ENCODE measurements at places on chromosomes 4 and X.

- DNase-seq = no peak
These were observed 18.6 kb downstream of the PRIMPOL start for GRCh38 chr4:184668096-184668495.

DNA sequence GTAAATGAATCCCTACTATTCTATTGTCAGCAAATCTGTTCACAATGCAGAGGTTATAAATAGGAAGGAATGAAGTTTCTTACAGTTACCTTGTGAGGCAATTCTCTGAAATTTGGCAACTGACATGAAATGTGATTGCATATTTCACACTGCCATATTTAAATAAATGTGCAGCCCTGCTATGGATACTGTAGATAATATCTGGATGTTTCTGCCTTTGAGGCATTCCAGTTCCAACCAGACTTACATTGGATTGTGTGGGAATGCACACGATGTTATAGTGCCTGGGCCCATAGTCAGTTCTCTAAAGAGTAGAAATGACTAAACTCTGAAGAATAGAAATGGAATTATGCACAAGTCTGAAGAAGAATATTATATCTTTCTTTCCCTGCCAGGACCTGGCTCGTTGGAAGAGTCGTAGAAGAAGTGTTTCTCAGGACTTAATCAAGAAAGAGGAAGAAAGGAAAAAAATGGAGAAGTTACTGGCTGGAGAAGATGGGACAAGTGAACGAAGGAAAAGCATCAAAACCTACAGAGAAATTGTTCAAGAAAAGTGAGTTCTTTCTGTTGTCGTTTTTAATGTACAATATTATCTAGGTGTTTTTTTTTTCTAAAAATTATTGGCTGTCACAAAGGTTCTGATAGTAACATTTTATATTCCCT, 102.7 kb downstream of the PHOX2B start:
- DNase-seq = no peak

DNA sequence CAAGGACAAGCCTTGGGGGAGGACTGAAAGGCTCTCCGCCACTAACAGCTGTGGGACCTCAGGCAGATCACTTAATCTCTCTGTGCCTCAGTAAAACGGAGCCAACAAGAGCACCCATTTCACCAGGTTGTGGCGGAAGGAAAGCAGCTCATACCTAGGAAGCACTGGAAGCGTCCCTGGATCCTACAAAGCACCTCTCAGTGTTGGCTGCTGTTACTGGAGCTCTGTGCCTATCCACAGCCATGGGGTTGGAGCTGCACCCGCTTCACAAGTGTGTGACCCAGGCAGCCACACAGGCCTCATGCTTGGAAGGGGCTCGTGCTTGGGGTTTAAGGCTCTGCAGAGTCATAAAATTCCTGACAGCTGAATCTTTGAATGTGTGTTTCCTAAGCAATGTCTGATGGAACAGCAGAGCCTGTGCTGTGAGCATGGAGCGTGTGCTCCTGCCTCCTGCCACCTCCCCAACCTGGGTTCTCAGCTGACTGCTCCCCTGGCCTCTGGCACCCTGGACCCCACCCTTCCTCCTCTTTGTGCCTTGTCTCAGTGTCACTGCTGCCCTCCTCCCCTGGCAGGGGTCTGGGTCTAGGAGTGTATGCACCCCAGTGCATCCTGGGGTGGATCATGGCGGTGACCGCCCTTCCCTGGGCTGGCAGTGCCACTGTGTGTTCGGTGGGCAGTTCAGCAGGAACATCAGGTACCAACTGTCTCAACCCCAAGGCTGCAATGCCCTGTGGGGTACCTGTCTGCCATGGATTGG, 14.4 kb upstream of the MAN2B2 start:
- no peak for DNase-seq

GRCh38 chr4:148076964-148077363, 345.1 kb downstream of the ARHGAP10 start:
- no peak for DNase-seq

- DNase-seq = no peak
These were observed 166.5 kb downstream of the TBX22 start for GRCh38 chrX:80181079-80181478.

GRCh38 chr4:1057403-1057745, 45.9 kb downstream of the FGFRL1 start:
- DNase-seq = no peak

DNA sequence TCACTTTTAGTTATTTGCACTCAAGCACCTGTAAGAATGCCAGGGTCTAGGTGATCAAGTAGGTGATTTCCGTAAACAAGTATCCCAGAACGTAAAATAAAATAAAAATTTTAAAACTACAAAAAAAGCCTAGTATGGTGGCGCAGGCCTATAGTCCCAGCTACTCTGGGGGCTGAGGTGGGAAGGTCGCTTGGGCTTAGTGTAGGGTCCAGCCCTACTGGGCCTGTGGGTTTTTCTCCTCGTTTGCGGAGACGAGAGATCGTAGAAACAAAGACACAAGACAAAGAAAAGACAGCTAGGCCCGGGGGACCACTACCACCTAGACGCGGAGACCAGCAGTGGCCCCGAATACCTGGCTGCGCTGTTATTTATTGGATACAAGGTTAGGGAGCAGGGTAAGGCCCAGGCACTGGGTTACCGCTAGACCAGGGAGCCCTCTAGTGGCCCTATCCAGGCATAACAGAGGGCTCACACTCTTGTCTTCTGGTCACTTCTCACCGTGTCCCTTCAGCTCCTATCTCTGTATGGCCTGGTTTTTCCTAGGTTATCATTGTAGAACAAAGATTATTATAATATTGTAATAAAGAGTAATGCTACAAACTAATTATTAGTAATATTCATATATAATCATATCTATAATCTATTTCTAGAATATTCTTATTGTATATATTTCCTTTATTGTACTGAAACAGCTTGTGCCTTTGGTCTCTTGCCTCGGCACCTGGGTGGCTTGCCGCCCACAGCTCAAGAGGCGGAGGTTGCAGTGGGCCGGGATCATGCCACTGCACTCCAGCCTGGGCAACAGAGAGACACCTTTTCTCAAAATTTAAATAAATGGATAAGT, 38.4 kb downstream of the SAGE1 start:
- DNase-seq = peak; percentile 7

GRCh38 chr4:177123811-177124210, 185.9 kb upstream of the NEIL3 start:
- DNase-seq = no peak

GRCh38 chr4:100945789-100946188, 401.5 kb downstream of the PPP3CA start:
- DNase-seq = no peak

DNA sequence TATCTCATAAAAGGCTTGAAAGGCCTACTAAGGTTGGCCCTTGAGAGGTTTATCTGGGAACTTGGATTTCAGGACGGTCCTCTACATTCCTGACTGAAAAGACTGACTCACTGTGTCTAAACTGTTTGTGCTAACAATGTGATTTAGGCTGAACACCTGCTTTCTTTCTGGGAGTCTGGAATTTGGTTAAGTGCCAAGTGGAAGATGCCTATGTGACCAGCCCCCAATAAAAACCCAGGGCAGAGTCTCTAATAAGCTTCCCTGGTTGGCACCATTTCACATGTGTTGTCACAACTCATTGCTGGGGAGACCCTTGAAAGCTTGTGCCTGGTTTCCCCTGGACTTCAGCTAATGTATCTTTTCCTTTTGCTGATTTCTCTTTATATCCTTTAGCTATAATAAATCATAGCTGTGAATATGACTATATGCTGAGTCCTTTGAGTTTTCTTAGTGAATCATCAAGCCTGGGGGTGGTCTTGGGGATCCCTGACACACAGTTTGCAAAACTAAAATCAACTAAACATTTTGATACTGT, 55.1 kb downstream of the GPR82 start:
- no peak for DNase-seq

- DNase-seq = no peak
These were observed 13.3 kb downstream of the TLR3 start for GRCh38 chr4:186082221-186082620.

- no peak for DNase-seq
These were observed 70.4 kb downstream of the LRBA start for GRCh38 chr4:150944660-150945059.

DNA sequence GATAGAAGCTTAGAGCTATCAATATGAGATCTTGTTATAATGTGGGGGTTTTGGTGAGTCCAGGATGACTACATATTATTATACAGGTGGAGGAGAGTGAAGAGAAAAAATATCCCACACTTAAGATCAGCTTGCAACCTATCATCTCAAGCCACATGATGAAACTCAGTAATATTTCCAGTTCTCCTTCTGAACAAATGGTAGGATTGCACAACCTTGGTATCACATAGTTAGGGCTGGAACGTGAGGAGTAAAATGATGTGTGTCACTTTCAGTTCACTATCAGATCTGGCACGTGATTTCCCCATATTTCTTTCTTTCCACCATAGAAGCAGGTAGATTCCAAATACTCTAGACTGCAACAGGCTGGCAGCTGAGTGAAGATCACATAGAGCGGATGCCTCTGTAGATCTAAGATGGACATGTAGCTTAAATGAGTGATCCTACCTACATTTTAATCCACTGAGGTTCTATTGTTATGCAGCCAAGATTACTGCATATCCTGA, 150.6 kb upstream of the ANKRD50 start:
- no peak for DNase-seq

- DNase-seq = no peak
These were observed 442.9 kb downstream of the MID1IP1 start for GRCh38 chrX:39244147-39244546.

DNA sequence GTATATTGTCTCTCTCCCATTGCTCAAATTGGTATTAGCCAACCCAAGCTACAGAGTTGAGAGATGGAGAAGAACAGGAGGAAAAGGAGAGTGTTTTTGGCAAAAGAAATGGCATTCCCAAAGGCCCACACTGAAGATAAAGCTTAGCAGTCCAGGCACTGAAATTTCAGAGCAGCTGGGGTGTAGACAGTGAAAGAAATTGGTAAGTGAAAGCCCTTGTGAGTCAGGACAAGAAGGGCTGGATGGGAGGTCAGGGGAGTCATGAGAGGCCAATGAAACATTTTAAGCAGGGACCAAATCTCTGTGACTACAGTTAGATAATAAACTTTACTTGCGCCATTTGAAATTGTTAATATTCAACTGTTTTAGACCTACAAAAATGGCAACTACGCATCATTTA, 177.7 kb downstream of the ADAMTS3 start:
- no peak for DNase-seq

DNA sequence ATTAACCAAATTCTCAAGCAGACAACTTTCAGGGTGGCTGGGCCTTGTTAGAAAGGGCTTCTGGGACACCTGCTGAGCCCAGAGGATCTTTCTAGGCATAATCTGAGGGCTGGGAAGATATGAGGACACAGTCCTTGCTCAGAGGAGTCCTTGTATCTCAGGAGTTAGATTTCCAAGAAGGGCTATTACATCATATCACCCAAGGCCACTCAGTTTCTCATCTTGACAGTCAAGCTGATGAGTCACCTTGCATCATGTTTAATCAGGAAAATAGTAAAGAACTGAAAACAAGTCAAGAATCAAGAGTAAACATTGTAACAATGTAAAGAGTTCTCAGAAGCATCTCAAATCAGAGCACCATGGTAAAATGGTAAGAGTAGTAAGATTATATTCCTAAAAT, 4.0 kb downstream of the PCYT1B start:
- DNase-seq = no peak

DNA sequence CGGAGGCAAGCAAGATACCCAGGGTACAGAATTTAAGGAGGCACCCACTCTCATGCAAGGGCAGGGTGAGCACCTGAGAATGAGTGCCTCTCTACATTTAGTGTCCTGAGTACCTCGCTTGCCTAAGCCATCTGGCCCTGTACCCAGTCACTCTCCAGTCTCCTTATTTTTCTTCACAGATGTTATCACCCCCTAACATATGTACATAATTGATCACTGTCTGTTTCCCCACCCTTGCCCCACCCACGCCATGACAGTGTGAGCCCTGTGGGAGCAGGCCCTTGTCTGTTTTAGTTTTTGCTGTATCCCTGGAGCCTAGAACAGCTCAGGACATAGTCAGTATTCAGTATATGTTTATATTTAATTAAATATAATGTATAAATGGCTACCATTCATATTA, 113.6 kb downstream of the SPRY1 start:
- DNase-seq = no peak

GRCh38 chr4:171947400-171947799, 134.2 kb downstream of the GALNTL6 start:
- DNase-seq = no peak

- DNase-seq = no peak
These were observed 31.3 kb downstream of the FAM241A start for GRCh38 chr4:112176596-112176995.

GRCh38 chrX:19389227-19389845, 45.6 kb downstream of the PDHA1 start:
- DNase-seq = no peak

DNA sequence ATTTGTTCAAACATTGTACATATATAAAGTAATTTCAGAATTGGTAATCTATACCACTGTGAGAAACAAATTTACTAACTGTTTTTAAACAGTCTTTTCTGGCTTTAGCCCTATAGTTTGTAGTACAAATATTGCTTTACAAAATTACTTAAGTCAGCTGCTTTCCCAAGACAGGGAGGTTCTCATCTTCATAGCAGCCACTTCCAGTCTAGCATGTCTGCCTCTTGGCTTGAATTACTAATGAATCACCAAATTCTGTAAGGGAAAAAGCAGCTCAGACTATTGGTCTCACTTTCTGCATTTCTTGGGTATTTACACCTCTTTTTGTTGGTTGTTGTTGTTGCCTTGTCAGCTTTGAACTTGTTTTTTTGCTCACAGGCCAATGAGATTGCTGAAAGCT, 187.2 kb downstream of the NPFFR2 start:
- no peak for DNase-seq

- no peak for DNase-seq
These were observed 15.3 kb upstream of the HPGD start for GRCh38 chr4:174537634-174538033.

DNA sequence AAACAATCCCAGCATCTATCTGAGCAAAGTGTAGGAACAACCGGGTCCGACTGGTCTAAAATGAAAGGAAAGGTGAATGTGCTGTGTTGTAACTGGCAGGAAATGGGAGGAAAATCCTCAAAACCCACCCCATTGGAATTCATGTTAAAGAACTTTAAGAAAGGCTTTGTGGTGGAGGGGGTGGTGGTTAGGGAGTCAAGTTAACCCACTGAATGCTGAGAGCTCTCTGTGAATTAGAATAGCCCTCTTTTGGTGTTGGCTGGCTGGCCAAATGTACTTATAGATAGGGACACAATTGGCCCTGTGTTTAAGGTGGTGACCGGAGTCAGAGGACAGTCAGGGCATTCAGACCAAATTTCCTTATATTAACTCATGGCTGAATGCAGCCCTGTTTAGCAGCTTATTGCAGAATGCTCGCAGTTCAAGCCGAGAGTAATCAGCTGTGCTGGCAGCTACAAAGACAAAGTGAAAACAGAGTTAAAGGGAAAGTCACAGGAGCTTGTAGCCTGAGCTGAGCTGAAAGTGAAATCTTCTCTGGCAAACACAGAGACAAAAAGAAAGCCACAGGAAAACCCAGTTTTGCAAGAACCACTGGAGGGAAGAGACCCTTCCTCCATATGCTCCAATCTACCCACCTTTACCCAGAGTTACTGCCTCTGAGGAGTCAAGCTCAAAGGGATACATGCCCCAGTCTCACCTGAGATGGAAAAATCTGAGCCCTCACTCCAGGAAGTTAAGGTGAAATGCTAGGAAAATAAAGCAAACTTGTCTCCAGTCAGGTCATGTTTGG, 38.5 kb upstream of the UGT2B7 start:
- DNase-seq = no peak

GRCh38 chr4:17293901-17294300, 218.0 kb downstream of the QDPR start:
- no peak for DNase-seq

All from stimulated activated CD8-positive, alpha-beta memory T cell treated with anti-CD3 and anti-CD28 coated beads, Interleukin-7, amount 100 ng/mL, for 1 hour (primary cell).